T-cell (primary cell): ENCODE measurements at places on chromosomes 16 and 17. TPM values are rescaled to one million over a fixed set of nuclear protein-coding genes. Genes with fewer than 3 reads are reported as not detected.

GRCh38 chr17:72684405-72685020, 408.0 kb downstream of the SLC39A11 start:
- no peak for DNase-seq

GRCh38 chr16:74901606-74902005, 83.3 kb downstream of the WDR59 start:
- DNase-seq: no peak

The TBC1D3L gene
- 10.4 TPM for total RNA-seq

DNA sequence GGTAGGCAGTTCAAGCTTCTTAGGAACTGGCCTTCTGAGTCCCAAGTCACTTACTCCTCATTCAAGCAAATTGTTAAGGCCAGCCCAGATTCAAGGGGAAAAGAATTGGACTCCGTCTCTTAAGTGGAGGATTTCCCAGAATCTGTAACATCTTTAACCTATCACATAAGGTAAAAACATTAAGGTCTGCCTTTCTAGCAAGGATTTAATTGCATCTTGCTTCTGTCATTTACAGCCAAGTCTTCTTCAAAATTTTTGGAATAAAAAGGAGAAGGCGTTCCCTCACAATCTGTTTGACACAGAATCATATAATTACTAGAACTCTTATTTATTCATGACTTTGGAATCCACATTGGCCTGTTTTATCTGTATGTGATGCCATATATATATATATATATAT, 56.5 kb upstream of the ADORA2B start:
- DNase-seq: no peak

The DUSP3 gene
- 8.1 TPM for total RNA-seq

DNA sequence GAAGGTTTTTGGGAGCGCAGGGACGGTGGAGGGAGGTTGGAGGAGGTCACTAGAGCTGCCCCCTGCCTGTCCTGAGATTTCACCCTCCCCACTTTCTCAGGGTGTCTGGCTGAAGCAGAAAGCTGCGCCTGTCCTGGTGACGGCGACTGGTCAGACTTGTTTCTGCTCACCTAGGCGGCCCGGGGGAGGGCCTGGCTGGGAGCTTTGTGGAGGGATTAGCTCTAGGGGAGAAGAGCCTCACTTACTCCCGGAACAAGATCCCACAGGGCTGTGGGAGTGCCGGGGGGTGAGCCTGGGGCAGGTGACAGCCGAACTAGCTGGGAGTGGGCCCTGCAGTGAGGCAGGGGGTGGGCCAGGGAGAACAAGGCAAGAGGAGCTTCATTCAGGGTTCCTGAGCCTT, 11.5 kb downstream of the NHERF1 start:
- no peak for DNase-seq

The ITGAD gene
- total RNA-seq: 0.22 TPM

DNA sequence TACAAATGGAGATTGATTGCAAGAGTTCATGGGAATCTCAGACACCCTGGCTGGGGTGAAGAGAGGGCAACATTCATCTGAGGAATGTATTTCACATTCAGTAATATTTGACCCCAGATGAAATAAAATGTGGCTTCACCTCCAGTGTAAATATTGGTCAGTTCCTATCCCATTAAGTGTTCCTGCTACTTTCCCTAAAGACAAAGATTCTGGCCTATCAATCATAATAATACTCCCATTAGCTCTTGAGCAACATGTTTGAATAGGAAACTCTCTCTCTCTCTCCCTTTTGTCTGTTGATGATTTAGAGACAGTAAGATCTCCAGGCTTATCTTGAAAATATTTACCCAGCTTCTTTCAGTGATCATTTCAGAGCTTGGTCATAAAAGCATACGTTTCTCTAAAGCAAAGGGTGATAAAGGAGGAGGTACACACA, 70.1 kb downstream of the KCNJ2 start:
- DNase-seq: no peak

DNA sequence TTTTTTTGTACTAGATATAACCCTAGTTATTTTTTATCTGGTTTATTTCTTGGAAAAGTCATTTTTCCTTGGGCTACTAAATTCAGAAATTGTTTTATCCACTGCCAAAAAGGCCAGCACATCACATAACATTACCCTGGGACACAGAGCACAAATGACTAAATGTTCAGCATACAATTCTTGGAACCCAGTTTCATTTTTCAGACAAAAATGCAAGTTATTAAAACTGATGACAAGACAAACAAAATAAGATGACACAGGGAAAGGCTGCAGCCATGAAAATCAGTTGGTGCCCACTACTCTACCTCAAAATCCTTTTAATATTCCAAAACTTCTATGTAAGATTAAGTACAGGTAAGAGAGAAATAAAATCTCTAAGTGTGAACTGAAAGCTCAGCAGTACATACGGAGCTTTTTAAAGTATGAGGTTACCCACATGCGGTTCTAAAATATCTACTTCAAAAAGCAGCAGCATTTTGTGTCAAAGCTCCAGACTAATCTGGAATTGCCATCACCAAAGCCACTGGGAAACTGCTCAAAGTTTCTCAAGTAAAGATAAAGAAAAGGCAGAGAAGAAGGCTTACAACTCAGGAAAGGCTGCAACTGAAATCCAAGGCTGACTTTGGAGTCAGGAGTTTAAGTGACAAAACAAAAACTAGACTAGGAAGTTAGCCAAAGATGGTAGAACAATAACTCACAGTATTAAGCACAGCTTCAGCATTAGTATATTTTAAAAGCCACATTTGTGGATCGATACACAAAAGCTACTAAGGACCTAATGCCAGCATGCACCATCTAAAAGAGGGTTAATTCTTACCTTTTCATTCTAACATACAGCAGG, 41.4 kb downstream of the AP1G1 start:
- no peak for DNase-seq

- DNase-seq: no peak
Measured at GRCh38 chr17:62572888-62573401, 54.5 kb upstream of the MRC2 start.

GRCh38 chr16:48123104-48123788, 32.5 kb downstream of the ABCC12 start:
- DNase-seq: no peak

GRCh38 chr16:87765473-87765775, 362 bp downstream of the KLHDC4 start:
- DNase-seq: peak; percentile 70

The HAP1 gene
- total RNA-seq: not detected

The CCDC200 gene
- not detected for total RNA-seq

GRCh38 chr17:27558842-27559505, 72.0 kb upstream of the LGALS9 start:
- no peak for DNase-seq

GRCh38 chr17:37259030-37259735, 116.6 kb upstream of the C17orf78 start:
- DNase-seq: no peak

- DNase-seq: no peak
Measured at GRCh38 chr17:43719578-43719977, 39.0 kb downstream of the SOST start.

DNA sequence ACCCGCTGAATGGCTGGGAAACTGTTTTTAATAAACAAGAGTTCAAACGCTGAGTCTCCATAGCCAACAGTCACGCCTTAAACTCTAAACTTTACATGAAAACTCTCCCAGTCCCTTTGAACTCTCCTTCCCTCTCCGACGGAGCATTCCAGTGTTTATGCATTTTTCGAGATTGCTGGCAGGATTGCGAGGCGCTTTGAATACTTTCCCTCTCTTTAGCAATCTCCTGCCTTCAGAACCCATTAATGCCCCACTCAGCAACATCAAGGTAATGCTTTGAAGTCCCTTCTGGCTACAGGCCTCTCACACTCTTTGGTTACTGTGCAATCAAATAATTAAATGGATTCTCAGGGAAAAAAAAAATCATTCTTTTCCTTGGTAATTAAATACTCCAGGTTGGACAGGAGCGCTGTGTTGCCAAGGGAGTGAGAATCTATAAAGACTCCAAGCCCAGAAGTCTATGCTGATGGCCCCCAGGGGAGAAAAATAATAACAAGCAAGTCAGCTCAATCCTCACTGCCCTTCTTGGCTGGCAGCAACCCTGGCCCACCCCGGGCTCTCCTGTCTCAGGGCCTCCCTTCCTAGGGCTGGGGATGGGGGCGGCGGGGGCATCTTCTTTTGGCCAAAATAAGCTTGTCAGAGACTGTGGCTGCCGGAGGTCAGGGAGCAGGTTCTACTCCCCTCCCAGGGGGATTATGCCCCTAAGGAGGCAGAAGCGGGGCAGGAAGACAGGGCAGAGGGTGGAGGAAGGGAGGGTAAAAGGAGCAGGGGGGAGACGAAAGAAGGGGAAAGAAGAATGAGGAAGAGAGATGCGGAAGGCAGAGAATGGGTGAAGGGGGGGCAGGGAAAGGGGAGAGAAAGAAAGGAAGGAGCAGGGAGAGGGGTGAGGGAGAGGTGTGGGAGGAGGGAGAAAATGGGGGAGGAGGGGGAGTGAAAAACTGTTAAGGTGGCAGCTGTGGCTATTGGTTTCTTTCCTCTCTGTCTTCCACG, 45.2 kb downstream of the AXIN2 start:
- DNase-seq: no peak

GRCh38 chr16:83118365-83118764, 491.6 kb downstream of the CDH13 start:
- no peak for DNase-seq

GRCh38 chr17:29968271-29968670, 26.8 kb downstream of the EFCAB5 start:
- DNase-seq: no peak

GRCh38 chr16:1470481-1471251, 4.2 kb downstream of the CLCN7 start:
- DNase-seq: no peak

DNA sequence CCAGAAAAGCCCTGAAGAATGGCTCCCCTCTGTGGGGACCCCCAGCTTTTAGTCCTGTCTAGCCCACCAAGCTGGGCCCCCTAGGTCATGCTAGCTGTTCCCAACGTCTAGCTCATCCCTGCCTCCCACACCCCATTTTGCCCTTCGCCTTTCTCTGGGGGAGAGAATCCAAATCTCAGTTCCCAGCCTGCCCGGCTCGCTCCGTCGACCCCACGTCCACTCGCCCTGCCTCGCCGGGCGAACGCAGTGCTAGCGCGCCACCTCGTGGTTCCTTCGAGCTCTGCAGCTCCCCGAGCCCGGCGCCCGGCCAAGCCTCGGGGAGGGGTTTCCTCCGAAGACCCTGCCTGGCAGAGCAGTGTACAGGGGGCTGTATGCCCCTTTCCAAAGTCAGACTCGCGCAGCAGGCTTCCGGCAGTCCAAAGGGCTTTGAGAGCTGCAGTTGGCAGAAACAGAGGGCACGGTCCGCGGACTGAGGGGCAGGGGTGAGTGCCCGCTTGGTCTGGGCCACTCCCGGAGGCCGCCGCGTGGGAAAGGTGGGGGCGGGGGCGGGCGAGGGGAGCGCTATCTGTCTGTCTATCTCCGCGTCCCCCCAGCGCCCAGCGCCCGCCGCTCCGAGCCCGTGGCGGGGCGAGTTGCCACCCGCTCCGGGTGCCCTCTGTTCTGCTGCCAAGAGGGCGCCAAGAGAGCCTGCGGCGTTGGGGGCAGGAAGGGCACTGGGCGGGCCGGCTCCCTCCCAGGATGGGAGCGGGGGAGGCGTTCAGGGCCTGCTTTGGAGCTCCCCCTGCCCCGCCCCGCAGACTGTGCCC, 1.7 kb upstream of the DLX3 start:
- DNase-seq: peak; percentile 61

- DNase-seq: no peak
Measured at GRCh38 chr16:76532188-76532973, 255.2 kb downstream of the CNTNAP4 start.

DNA sequence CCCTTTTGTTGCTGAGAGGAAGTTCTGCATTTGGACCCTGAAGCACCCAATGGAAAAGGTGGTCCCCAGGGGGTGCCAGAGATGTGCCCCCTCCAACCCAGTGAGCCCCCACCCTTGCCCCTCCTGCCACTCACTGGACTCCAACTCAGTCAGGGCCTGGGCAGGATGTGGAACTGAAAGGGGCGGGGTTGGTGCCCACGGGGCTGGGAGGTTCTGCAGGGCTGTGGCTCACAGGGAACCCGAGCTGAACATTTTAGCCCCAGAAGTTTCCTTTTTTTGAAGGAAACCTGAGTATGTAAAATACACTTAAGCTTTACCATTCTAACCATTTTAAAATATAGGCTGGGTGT, 15.8 kb upstream of the OGFOD3 start:
- DNase-seq: peak; percentile 32

- DNase-seq: no peak
Measured at GRCh38 chr16:69662901-69663300, 63.5 kb downstream of the NQO1 start.

The PRSS36 gene
- total RNA-seq: 1.1 TPM

- no peak for DNase-seq
Measured at GRCh38 chr16:57947261-57947660, 23.7 kb downstream of the CNGB1 start.

The ARL5C gene
- total RNA-seq: 0.90 TPM

The TBC1D3 gene
- 8.8 TPM for total RNA-seq

The VAT1L gene
- total RNA-seq: not detected

- DNase-seq: no peak
Measured at GRCh38 chr16:67460961-67461360, 20.0 kb downstream of the ATP6V0D1 start.

The TBC1D3H gene
- not detected for total RNA-seq

The PIRT gene
- not detected for total RNA-seq
